ENCODE measurements at places on chromosomes 3 and 15. TPM values are rescaled to one million over a fixed set of nuclear protein-coding genes. Genes with fewer than 3 reads are reported as not detected.

- H3K4me3 ChIP-seq: no peak overlapping the region
- DNase-seq: no peak
Observed at GRCh38 chr15:66180531-66181097, 72.9 kb downstream of the MEGF11 start.

DNA sequence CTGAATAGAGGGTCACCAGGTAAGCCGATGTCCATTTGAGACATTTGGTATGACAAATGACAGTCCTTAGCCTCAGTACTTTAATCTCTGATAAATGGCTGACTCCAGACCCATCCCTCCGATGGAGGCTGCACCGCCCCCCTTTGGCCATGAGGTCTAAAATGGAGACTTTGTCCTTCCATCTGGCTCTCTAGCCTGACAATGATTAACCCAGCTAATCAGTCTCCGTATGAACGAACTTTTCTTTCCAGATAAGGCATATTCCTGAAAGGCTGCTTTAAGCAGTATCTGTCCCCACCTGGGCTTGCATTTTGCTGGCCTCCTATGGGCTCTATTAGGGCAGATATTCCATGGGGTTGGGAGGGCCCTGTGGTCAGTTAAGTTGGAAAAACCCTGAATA, 10.8 kb upstream of the MYZAP start:
- no peaks in the 10 kb centered on the region for H3K36me3 ChIP-seq
- H3K27ac ChIP-seq: no peak overlapping the region
- no peak for DNase-seq

DNA sequence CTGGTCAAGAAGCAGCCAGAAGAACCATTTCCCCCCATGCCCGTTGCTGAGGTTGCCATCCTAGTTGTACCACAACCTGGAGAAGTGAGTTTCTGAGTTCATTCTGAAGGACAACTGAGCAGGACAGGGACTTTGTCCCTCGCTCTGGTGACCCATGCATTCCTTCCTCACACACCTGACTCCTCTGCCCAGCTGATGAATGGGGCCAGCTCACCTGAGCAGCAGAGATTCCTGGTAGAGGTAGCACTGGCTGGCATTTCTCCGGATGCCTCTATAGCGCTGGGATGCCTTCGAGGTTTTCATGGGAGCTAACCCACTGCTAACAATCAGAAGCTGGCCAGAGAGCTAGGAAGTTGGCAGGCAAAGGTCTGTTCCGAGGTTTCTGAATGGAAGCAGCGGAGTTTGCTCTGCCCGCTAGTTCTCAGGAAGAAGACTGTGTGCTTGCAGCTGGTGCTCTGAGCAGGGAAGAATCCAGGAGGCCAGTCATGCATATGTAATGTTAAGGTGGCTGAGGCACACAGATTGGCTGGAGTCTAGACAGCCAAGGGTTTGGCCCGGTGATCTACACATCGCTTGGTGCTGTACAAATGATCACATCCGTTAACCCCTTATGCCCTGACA, at the start of gene TMC3:
TMC3 (minus strand) TSS at position 439 of the 621 bp plus-strand sequence; CDS start at position 303, 136 bp downstream.
- no peak within 1 kb of the TSS for H3K27ac ChIP-seq
- no peaks in the 10 kb centered on the region for H3K4me1 ChIP-seq
- no peaks in the 10 kb centered on the region for H3K27me3 ChIP-seq
- H3K4me3 ChIP-seq: no peak within 1 kb of the TSS
- DNase-seq: no peak

DNA sequence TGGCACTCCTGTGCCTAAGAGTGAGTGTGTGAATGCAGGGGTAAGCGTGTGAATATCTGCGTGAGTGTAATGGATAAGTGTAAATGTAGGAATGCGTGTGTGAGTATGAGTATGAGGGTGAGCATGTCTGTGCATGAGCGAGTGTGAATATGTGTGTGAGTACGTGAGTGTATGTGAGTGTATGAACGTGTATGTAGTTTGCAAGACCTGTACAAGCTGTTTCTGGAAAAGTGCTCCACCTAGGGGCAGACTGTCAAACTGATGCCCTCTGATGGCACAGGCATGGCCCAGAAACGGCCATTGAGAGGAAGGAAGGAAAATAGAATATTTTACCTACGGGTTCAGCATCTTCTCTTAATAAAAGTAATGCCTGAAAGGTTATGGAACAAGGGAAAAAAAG, 24.4 kb upstream of the FRMD4B start:
- H3K36me3 ChIP-seq: no peaks in the 10 kb centered on the region
- peak; percentile 52 for DNase-seq
- H3K4me1 ChIP-seq: peaks cover 6% of the 10 kb centered on the region
- H3K27me3 ChIP-seq: no peaks in the 10 kb centered on the region
- no peak overlapping the region for H3K27ac ChIP-seq

DNA sequence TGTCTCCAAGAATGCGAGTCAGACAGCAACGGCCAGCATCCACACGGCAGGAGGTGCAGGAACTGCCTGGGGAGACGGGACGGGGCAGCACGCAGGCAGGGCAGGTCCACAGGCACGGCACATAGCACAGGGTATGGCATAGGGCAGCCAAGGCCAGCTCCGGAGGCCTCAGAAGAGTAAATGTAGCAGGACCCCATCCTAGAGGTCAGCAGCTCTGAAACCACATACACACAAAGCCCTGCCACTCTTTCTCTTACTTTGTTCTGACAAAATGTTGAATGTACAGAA, 26.9 kb downstream of the ZXDC start:
- H3K4me1 ChIP-seq: no peaks in the 10 kb centered on the region
- no peak for DNase-seq
- H3K27me3 ChIP-seq: no peaks in the 10 kb centered on the region

DNA sequence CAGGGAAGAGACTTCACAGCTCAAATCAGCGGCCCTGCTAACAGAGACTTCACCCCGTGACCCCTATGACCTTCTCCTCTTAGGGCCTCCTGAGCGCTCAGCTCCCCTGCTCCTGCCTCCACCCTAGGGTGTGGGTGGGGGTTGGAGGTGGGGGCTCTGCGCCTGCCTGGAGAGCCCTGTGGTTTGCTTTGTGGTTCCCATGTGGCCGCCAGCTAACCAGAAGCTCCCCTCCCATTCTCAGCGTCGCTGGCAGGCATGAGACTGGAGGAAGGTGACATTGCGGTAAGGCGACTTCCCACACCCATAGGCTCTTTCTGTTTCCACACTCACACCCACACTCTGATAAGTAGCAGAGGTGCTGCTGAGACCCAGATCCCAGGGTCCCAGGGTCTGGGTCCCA, 27.6 kb downstream of the XYLB start:
- no peak for DNase-seq
- no peak overlapping the region for H3K27ac ChIP-seq
- no peaks in the 10 kb centered on the region for H3K27me3 ChIP-seq
- H3K36me3 ChIP-seq: no peaks in the 10 kb centered on the region

DNA sequence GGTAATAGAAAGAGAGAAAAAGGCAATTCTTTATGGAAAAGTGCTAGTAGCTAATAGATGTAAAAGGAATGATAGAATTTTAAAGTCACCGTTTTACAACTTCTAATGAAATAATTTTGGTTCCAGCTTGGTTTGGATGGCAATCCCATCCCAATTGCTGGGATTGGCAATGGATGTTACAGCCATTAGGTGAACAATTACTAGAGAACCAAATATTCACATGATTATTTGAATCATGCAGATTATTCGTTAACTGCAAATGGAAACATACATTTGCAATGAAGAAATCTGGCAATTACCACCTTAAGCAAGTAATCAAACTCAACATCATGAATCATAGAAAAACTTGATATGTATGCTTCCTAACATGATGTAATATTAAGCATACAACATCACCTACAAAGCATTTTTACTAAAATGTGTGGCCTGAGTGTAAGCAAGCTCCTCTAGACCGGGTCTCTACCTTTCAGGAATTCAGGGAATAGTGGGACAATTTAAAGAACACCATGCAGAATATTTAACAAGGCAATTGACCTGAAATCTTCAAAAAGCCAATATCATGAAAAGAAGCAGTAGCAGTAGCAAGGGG, 26.2 kb upstream of the ANP32A start:
- no peaks in the 10 kb centered on the region for H3K36me3 ChIP-seq
- no peak for DNase-seq
- H3K27ac ChIP-seq: no peak overlapping the region
- no peaks in the 10 kb centered on the region for H3K4me1 ChIP-seq

DNA sequence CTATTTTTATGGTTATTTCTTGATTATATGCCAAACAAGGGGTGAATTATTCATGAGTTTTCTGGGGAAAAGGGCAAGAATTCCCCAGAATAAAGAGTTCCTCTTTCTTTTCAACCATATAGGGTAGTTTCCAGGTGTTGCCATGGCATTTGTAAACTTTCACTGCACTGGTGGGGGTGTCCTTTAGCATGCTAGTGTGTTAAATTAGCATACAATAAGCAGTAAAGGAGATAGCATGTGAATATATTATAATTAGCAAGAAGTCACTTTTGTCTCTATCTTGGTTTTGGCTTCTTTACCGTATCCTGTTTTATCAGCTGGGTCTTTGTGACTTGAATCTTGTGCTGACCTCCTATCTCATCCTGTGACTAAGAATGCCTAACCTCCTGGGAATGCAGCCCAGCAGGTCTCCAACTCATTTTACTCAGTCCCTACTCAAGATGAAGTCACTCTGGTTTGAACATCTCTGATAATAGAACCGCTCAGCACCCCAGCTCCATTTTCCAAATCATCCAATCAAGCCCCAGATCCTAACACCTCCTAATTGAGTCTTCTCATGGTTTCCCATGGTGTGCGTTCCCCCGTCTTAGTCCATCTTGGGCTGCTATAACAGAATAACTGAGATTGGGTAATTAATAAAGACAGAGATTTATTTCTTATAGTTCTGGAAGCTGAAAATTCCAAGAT, 3.4 kb upstream of the SELENOT start:
- DNase-seq: peak; percentile 10
- H3K4me3 ChIP-seq: no peak overlapping the region
- peaks cover 24% of the 10 kb centered on the region for H3K4me1 ChIP-seq
- H3K27me3 ChIP-seq: no peaks in the 10 kb centered on the region
- peak overlapping the region; percentile 9 for H3K27ac ChIP-seq

DNA sequence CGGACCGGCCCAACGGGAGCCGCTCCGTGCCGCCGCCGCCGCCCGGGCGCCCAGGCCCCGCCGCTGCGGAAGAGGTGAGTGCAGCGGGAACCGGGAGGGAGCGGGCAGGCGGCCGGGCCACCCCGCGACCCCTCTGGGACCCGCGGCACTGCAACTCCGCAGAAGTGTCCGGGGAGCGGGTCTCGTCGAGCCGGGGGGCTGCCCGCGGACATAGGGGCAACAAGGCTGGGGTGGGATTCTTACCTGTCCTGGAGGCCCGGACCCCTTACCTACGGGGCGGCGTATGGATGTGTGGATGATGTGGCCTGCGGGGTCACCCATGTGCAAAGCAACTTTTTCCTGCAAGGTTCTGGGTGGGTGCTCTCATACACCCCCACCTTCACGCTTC, 361 bp downstream of the SEMA3F start:
- H3K36me3 ChIP-seq: no peaks in the 10 kb centered on the region
- H3K4me1 ChIP-seq: peaks cover 11% of the 10 kb centered on the region
- H3K27me3 ChIP-seq: peaks cover 23% of the 10 kb centered on the region
- H3K27ac ChIP-seq: no peak overlapping the region
- H3K4me3 ChIP-seq: peak overlapping the region; percentile 41

DNA sequence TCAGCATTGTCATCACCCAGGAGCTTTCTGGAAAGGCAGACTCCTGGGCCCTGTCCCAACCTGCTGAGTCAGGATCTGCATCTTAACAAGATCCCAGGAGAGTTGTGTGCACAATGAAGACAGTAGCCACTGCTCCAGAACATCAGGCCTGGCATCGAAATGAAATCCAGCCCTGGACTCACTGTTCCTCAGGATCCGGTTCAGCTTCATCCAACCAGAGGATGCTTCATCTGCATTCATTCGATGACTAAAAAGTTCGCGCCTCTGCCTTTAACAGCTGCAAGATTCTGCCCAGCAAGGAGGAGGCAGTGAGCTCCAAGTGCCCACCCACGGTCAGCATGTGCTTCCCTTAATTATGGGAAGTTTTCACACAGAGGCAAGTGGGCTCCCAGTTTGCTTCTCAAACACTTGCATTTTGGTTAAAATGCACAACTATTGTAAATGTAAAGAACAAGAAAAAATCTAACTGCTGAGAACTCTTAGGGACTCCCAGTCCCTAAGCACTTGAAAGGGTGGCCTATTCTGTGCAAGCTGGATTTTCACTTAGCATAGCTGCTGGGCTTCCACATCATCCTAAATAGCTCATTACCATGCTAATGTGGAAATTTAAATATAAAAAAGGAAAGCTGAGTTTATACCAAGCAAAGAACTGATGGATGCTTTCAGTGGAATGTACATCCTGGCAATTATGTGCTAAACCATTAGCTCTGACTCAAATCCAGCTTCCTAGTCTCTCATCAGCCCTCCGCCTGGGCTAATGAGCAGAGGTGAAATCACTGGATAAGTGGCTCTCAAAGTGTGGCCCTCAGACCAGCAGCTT, 25.5 kb upstream of the ESYT3 start:
- no peak for DNase-seq
- H3K4me3 ChIP-seq: no peak overlapping the region
- H3K27me3 ChIP-seq: no peaks in the 10 kb centered on the region
- H3K4me1 ChIP-seq: peaks cover 10% of the 10 kb centered on the region

IQCF6 gene
- total RNA-seq: not detected

EPHA6 gene
- not detected for total RNA-seq
